ENCODE measurements at places on chromosomes 4 and X.

DNA sequence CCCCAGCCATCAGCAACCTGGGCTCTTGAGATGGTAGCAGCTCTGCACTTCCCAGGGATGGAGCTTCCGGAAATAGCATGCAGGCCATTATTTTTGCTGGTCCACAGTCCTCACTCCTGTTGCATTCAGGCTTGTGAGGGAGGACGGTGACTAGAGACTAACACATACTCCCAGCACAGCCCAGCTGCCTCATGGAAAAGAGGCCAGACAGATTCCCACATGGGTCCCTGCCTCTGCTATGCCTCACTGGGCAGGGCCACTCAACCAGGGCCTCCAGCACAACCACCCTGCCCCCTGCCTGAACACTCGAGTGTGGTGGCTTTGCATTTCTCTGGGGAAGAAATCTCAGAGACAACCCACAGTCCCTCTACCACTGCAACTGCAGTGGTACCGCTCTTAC is 1195.1 kb downstream of the PCDH18 start:
- DNase-seq, result no peak

DNA sequence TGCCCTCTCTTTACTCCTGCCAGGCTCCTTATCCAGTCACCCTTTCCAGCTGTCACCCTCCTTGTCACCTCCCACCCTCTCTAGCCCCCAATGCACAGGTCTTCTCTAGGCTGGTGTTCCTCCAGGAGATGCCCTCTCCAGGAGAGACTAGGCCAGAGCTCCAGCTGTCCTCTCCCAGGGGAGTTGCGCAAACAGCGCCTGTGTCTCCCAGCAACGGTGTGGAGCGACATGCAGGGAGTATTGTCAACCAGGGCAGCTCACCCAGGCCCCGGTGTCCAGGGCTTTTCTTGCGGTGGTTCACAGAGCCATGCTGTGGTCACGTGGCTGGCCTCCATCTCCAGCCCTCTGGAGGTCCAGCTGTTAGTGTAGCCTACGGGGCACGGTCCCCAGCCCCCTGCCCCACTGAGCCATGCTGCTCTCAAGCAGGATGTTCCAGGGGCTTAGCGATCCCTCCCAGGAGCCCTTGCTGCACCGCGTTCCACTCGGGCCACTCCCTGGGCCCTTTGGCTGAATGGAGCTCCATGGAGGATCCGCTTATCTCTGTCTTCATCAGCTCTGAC is 34.8 kb downstream of the CCNQ start:
- DNase-seq, result no peak

- DNase-seq, result no peak
Measured at GRCh38 chrX:112731793-112732192, 52.1 kb upstream of the LHFPL1 start.

DNA sequence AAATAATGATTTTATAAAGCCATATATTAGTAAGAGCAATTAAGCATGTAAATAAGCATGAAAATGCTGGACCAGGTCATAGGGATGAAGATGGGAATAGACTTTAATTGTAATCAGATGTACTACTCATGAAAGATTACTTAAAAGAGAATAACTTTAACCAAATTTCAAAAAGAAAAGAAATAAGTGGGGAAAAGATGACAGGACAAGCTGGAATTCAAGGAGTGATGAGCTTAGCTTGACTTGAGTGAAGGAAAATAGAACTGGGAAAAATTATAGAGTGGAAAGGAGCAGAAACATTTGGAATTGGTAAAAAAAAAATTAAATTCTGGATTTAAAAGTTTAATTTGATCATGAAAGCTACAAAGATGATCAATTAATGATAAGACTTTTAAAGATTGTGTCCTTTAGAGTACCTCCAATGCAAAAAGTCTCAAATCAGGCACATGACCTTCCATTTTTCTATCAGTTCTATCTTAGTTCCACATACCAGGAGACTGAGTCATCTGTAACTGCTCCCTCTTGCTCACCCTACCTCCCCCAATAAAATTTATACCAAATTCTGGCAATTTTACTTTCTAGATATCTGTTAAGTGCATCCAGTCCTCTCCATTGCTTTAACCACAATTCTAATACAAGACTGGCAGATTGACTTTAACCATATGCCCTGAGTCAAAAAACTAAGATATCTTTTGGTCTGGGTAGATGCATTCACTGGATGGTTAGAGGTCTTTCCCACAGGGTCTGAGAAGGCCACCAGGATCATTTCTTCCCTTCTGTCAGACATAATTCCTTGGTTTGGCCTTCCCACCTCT is 56.4 kb upstream of the SLIT2 start:
- DNase-seq, result no peak

- no peak for DNase-seq
Measured at GRCh38 chr4:169765835-169766234, 8.1 kb upstream of the HPF1 start.

- DNase-seq, result no peak
Measured at GRCh38 chr4:53905276-53905940, 159.0 kb downstream of the CHIC2 start.

DNA sequence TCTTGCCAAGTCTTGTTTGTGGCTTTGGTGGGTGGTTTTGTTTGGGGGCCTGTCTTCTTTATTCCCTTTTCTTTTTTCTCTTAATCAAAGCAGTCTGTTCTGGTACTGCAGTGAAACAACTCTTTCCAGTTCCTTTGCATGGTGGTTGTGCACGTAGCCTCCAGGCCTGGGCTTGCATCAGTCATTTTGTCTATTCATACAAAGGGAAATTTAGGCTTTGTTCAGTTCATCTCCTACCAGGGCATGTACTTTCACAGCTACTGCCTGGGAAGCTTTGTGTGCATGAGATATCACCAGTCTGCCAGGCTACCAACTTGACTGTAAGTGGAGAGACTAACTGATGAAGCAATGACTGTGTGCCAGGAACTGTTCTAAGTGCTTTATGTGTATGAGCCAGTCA is 8.5 kb downstream of the TRIM2 start:
- DNase-seq, result no peak

GRCh38 chr4:17493619-17494018 is 18.3 kb downstream of the QDPR start:
- no peak for DNase-seq

DNA sequence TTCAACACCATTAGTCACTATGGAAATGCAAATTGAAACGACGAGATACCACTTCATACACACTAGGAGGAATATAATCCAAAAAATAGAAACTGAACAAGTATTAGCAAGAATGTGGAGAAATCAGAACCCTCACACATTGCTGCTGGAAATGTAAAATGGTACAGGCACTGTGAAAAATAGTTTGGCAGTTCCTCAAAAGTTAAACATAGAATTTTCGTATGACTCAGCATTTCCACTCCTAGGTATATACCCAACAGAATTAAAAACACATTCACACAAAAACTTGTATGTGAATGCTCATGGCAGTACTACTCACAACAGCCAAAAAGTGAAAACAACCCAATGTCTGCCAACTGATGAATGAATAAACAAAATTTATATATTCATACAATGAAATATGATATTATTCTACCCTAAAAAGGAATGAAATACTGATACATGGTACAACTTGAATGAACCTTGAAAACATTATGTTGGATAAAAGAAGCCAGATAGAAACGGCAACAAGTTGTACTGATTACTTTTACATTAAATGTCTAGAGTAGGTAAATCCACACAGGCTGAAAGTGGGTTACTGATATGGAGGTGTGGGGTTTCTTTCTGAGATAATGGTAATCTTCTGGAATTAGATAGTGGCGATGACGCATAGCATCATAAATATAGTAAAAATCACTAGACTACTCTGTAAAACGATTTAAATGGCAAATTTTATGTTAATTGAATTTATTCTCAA is 22.3 kb downstream of the TEC start:
- DNase-seq, result no peak

DNA sequence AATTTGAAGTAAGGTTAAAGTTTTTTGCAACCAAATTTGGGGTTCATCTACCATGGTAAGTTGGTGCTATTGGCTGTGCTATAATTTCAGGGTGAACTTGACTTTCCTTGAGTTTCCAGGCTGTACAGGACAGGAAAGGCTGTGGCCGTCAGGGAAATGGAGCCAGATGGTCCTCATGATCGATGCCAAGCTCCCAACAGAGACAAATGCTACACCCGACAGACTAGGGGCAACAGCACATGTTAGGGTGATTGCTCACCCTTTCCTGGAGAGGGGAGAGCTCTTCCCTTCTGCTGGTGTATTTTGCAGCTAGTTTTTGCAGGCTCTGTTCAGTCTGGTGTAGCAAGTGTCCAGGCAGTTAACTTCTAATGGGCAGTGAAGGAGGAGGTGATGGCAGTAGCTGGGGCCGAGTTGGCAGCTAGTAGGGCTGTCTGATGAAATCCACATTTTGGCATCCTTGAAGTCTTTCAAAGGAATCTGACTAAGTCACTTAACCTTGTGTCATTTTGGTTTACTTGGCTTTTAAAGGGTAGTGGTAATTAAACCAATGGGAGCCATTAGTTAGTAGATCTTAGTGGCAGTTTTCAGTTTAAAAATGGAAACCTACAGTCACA is 47.8 kb downstream of the GAB1 start:
- DNase-seq, result no peak

DNA sequence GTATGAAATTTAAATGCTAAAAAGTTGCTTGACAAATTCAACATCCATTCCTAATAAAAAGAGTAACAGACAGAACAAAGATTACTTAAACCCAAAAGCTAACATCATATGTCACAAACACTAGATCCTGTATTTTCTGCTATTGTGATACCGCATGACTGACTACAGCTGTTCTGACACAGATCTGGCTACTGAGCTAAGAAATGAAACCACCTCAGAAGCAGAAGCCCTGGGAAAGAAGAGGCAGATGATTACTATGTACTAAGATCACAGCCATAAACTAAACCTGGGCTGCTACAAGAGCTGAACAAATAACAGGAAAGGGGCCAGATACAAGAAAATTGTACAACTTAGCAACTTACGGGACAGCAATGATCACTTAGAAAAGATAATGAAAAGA is 9.4 kb downstream of the LETM1 start:
- DNase-seq, result no peak

DNA sequence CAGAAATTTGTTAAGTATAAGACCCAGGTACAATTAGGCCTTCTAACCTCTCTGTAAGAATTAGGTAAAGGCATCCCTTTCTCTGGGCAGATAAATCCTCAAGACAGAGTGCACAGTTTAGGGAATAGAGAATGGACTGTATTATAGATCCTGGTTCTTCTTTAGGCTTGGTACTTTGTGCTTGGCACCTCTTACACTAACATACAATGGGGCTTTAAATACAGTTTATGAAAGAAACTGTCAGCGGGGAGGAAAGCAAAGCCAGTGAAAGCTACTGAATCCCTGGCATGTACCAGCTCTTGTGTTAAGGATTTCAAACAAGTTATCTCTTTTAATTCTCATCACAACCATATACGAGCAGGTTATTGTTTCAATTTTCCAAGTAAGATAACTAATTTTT is 1350.0 kb downstream of the ADGRL3 start:
- no peak for DNase-seq

DNA sequence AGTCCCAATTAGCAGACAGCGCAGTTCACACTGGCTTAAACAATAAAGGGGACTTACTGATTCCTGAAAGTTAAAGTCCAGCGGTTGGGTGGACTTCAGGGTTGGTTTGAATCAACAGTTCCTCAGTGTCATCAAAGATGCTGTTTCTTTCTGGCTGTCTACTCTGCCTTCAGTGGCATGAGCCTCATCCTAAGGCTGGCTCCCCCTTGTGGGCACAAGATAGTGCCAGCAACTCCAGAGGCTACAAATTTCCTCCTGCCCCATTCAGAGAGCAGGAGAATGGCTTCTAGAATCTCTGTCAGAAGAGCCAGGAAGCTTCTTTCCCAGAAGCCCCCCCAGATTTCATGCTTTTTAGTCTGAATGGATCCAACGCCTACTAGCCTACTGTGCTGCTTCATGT is 82.4 kb upstream of the MTM1 start:
- DNase-seq, result no peak

DNA sequence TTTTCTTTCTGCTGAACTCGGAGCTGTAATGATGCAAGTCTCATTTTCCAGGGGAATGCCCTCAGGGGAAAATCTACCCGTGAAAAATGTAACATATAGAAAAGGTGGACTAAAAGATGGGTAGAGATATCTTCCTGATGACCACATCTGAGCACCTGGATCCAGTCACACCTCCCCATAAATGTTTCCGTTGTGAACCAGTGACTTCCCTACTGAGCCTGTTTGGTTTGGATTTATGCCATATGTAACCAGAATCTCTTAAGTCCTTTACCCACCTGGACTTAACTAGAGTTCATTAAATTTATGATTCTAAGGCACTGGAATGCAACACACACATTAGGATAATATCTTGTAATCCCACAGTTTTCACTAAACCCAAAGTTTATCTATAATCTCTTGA is 171.1 kb downstream of the ZNF330 start:
- DNase-seq, result no peak

GRCh38 chr4:22670956-22671355 is 21.8 kb upstream of the GBA3 start:
- DNase-seq, result no peak

GRCh38 chr4:26161030-26161824 is 159.6 kb upstream of the RBPJ start:
- DNase-seq, result no peak

GRCh38 chr4:2510351-2511259 is 25.8 kb upstream of the FAM193A start:
- DNase-seq, result no peak

DNA sequence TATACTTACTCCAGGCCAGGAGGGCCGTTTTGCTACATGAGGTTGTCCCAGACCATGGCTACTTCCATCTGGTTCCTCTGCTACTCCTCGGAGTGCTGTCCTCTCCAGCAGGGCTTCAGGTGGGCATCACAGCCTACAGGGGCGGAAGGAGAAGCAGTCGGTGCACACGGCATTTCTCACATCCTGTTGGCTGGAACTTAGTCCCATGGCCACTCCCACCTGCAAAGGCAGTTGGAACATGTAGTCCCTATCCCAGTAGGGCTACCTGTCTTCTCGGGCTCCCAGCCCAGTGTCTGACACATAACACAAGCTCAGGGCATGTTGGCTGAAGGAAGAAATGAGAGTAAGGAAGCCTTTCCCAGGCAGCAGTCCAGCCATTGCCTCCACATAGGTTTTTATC is 7.7 kb upstream of the STK32B start:
- no peak for DNase-seq

DNA sequence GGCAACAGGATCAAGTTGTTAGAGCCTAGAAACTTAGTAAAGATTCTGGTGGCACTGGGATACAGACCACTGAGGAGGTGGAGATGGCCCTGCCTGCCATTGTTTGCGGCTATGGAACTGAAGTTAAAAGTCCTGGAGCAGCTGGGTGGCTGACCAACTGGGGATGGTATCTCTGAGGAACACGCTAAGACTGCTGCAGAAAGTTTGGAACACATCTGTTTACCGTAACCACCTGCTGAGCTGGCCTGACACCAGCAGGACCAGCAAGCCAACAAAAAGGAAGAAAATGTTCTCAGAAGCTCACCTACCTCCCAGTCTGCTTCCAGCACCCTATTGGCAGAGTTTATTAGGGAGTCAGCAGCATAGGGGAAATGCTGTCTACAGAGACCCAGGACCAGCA is 17.4 kb upstream of the PACRGL start:
- no peak for DNase-seq

- no peak for DNase-seq
Measured at GRCh38 chr4:138115053-138115452, 127.1 kb downstream of the SLC7A11 start.

GRCh38 chrX:70260104-70260503 is at the start of gene P2RY4:
P2RY4 (minus strand) TSS chrX:70260204; CDS start chrX:70259624, 580 bp downstream.
- DNase-seq, result no peak

GRCh38 chrX:153726286-153727122 is 1.8 kb downstream of the ABCD1 start:
- DNase-seq, result no peak

- no peak for DNase-seq
Measured at GRCh38 chr4:19026281-19026680, 1004.7 kb upstream of the LCORL start.

Data from activated CD8-positive, alpha-beta memory T cell treated with anti-CD3 and anti-CD28 coated beads for 48 hours (primary cell).